Stimulated activated CD4-positive, alpha-beta T cell treated with anti-CD3 and anti-CD28 coated beads, TNF-alpha, amount 100 ng/mL, for 24 hours (primary cell): ENCODE measurements at places on chromosomes 2 and 18.

GRCh38 chr2:55163941-55164390 is 68.1 kb downstream of the CLHC1 start:
- no peak for DNase-seq

DNA sequence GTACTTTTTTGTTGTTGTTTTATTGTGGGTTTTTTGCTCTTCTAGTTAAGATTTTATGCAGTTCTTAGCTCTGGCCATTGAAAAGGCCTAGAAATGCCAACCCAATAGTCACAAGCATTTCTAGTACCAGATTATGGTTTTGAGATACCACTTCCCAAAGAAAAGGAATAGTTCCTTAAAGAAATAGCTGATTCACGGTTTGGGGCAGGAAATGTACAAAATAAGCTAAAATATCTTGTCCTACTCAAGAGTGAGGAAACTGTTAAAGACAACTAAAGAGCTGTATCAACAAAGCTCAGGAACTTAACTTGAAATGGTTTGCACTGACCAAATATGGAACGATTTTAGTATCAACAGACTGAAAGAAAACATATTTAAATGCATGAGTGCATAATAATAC is 35.4 kb downstream of the PGAP1 start:
- DNase-seq = no peak

- no peak for DNase-seq
These were observed 93.1 kb upstream of the ZFP36L2 start for GRCh38 chr2:43319541-43319940.

- DNase-seq = no peak
These were observed 178.7 kb downstream of the ALK start for GRCh38 chr2:29742656-29743055.

DNA sequence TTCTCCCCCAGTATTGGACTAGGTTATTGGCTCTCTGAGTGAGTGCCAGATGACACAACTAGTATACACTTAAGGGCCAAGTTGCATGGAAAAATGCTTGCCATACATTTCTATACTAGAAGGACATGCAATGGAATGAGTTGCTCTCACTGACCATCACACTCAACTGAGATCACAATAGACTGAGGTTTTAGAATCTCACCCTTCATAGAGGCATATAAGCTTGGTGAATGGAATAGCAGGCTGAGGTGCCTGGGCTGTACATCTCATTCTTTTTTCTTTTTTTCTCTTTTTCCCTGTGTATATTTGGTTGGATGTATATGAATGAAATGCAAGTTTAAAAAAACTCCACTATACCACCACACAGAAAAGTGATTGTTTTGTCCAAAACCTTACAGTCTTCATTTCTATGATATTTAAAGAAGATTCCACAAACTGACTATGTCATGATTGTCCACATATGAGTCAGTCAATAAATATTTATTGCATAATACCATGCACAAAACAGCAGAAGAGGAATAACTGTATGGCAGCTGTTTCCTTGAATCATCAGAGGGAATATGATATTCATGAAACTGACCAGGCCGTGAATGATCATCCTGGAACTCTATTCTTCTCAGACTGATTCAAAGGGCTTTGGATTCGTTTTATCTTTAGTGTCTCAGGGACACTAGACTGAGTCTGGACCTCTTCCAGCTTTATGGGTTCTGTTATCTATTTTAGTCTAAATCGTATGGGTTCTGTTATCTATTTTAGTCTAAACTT is 122.6 kb upstream of the STK17B start:
- no peak for DNase-seq

- no peak for DNase-seq
These were observed 186.2 kb downstream of the MBD5 start for GRCh38 chr2:148207111-148207510.

GRCh38 chr18:41681138-41681880 is 273.7 kb upstream of the PIK3C3 start:
- DNase-seq = no peak

DNA sequence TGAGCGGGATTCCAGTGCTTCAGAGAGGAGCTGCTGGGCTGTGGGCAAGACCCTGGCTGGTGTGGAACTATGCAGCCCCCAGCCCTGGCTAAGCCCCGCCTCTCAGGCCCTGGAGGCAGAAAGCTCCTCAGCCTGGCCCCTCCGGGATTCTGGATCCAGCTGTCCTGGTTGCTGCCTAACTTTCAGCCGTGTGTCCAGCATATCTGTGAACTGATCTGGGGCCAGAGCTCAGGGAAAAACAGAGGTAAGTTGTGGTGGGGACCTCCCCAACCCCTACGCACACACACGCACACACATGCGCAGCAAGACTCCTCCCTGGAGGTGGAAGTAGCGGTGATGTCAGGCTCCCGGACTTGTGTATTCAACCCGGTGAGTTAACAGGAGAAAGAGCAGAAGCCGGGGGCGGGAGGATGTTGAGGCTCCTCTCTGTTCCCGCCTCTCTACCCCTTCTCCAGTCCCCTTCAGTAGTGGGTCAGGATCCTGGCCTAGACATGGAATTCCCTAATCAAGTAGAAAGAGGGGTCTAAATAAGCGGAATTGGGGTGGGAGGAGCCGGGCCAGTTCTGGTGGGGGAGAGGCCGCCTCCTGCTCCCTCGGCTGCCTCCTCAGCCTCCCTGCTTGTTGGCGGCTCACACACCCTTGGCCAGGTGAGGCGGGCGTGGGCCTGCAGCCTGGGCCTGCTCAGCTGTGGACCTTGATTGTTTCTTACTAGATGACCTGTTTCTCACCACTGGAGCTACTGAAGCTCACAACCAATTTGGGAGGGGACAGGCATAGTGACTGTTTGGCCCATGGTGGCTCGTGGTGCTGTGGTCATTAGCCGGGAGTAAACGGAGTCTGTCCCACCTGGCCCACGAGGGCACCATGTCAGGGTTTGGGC is 33.4 kb downstream of the SIX2 start:
- DNase-seq = no peak

DNA sequence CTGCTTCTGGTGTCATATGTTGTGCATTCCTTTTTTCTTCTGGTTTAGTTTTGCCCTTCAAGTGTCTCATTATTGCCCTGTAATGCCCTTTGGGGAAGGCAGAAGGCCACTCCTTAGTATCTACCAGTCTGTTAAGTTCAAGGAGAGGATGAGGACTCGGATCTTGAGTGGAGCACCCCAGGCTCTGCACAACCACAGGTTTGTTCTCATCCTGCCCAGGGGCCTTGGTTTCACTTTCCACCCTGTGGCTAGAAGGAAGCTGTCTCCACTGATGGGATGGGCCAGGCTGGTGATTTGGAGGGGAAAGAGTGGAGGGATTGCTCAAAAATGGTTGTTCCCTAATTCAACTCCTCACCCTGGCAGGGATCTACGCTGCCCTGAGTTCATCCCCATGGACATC is 30.2 kb upstream of the RAB11FIP5 start:
- no peak for DNase-seq

GRCh38 chr2:216499641-216500218 is 1.1 kb downstream of the RPL37A start:
- DNase-seq = no peak

GRCh38 chr2:60525899-60526298 is 27.6 kb downstream of the BCL11A start:
- DNase-seq = no peak

- peak; percentile 30 for DNase-seq
These were observed 23.6 kb downstream of the FZD5 start for GRCh38 chr2:207746131-207746530.

- DNase-seq = no peak
These were observed 24.3 kb upstream of the PSME4 start for GRCh38 chr2:53994818-53995808.

DNA sequence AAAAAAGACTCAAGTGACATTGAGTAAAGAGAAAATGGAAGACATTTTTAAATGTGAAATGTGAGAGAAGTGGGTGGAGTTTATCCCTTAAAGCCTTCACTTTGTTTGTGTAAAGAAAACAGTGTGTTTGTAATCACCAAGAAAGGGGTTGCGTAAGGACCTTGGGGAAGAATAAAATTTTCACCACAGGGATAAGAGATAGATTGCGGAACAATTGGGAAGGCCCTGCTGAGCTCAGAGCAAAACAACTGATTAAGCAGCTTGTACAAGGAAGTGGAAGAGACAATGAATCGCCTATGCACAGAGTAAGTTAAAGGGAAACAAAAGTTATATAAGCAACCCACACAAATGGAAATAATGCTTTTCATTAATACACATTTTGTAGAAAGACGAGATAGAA is 327.7 kb downstream of the RAD51AP2 start:
- DNase-seq = no peak

GRCh38 chr2:24825883-24826772 is 32.9 kb downstream of the CENPO start:
- DNase-seq = no peak

DNA sequence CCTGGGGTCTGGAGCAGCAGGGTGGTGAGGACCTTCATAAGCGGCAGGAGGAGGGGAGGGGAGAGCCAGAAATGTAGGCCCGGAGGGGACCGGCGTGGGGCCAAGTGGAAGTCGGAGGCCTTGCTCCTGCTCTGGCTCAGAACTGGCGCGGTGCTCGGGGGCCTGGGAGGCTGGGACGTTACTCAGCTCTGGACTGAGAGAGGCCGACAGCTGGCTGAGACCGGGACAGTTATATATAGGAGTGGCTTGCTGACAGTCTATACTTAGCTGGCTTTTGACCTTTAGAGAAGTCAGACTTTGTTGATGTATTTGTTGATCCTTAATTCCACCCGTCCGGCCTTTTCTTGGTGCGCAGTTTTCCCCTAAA is 15.7 kb downstream of the IGFBP5 start:
- no peak for DNase-seq

GRCh38 chr2:144516981-144517865 is 2.7 kb downstream of the ZEB2 start:
- no peak for DNase-seq

GRCh38 chr2:47010176-47010575 is 94.6 kb upstream of the MCFD2 start:
- no peak for DNase-seq

GRCh38 chr18:9055185-9055584 is 47.3 kb upstream of the NDUFV2 start:
- no peak for DNase-seq
